ENCODE measurements at places on chromosomes 7 and 10. TPM values are rescaled to one million over a fixed set of nuclear protein-coding genes. Genes with fewer than 3 reads are reported as not detected.

DNA sequence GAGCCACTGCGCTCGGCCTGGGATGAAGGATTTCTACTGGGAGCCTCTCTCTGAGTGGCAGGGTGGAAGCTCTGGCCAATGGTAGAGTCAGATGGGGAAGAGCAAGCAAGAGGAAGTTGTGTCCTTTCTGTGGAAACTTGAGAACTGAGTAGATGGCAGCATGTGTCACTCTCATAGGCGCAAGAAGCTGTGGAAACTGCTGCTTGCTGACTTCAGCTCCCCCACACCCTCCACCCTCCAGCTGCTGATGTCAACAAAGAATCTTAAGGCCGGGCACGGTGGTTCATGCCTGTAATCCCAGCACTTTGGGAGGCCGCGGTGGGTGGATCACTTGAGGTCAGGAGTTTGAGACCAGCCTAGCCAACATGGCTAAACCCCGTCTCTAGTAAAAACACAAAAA, 39.8 kb upstream of the SRGN start:
- DNase-seq: no peak

DNA sequence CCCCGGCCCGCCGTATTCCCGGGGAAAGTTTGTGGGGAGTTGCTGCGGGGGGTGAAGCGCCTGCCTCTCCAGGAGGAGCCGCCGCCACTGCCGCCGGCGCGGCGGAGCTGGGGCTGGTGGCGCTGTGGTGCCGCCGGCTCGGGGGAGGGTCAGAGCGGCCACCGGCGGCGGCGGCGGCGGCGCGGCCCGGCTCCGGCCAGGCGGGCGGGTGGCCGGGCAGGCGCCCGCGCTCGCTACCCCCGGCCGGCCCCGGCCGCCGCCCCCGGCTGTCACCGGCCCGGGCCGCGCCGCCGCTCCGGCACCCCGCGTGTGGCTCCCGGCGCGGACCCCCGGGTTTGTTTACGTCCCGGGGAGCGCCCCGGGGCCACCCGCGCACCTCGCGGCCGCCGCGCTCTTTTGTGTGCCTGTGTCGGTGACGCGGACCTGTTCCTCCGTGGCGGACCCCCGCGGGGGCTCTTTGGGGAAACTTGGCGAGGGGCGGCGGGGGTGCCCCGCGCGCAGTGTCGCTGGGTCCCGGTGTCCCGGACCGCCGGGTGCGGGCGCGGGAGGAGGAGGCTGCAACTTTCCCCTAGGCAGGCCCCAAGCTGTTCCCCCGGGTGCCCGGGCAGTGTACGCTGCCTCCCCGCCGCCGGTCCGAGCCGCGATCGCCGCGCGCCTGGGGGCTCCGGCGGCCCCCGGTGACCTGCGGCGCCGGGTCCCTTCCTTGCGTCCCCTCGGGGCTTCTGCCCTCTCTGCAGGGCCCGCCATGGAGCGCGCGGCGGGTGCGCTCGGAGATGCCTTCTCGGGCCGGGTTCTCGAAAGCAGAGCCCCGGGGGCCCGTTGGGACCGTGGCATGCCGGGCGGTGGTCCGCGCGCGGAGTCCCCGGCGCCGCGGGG, 593 bp upstream of the CUX1 start:
- no peak for DNase-seq

DNA sequence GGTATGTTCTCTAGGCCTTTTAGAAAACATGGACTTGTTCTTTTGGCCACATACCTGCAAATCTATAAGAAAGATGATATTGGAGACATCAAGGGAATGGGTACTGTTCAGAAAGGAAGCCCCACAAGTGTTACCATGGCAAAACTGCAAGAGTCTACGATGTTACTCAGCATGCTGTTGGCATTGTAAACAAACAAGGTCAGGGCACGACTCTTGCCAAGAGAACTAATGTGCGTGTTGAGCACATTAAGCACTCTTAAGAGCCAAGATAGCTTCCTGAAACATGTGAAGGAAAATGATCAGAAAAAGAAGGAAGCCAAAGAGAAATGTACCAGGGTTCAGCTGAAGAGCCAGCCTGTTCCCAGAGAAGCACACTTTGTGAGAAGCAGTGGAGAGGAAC, 37.1 kb downstream of the SDK1 start:
- DNase-seq: no peak

DNA sequence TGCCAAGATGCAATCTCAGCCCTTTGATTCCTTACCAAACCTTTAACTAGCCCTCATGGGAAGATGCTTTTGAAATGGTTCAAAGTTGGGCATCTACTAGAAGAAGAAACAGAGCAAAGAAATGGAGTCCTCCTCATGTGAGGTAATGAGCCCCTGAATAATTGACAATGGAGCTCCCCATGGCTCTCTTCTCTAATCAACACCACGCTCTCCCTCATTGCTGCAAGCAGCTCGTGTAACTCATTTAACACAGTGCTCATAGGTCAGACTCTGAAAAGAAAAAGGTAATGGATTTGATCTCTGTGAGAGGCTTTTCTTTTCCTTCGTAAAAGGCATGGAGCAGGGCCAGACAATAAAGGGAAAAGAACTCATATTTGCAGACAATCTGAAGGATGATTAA, 312.8 kb downstream of the PHTF2 start:
- no peak for DNase-seq

GRCh38 chr7:80830584-80831285, 88.1 kb downstream of the SEMA3C start:
- DNase-seq: no peak

DNA sequence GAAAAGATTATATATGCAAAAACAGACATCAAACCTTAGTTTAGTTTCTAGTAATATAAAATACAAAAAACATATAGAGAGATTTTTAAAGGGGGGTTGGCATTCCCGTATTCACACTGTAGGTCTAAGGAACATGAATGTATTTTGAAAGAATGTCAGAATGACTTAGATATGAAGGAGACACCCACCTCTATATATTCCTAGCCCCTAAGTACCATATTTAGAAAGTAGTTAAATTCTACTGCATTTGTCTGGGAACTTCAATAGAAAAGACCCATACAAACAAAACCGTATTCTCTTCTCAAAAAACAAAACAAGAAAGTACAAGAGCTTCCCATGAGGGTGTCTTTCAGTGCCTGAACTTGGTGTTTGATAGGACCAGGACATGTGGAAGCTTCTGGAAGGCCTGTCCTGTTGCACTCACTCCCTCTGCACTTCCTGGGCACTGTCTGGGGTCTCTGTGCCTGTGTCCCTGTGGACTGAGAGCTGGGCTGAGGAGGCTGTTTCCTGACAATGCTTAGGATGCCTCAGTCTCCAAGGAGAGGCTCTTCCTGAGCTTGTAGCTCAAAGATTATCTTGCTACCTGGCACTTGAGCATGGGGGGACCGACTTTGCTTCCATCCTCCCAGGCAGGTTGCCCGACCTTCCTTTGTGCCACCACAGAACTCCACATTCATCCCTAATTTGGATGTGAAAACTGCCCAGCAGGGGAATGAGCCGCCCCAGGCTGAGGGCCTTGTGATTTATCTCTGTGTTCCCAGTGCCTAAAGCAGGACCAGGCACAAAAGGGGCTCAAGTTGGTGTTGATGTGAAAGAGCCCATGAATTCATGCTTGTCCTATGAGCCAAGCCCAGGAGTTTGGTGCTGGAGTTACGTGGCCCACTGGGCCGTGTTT, 44.4 kb upstream of the KLF6 start:
- no peak for DNase-seq

GRCh38 chr7:7653593-7654187, 13.1 kb downstream of the UMAD1 start:
- no peak for DNase-seq

GRCh38 chr7:142585425-142585824, 163.8 kb upstream of the PRSS1 start:
- DNase-seq: no peak

DNA sequence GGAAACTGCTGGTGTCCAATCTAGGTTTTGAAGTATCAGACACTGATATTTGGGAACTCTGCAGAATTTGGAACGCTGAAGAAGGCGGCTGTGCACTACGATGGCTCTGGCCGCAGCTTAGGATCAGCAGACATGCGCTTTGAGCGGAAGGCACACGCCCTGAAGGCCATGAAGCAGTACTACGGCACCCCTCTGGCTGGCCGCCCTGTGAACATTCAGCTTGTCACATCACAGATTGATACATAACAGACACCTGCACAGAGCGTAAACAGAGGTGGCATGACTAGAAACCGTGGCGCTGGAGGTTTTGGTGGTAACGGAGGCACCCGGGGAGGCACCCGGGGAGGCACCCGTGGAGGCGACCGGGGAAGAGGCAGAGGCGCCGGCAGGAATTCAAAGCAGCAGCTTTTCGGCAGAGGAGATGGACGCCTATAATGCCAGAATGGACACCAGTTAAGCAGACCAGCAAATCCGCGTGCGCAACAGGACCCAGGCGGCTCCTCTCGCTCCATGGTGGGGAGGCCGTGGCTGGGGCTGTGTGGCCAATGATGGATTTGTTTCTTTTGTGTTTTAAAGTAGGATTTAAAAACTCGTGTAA, 22.2 kb upstream of the CCL24 start:
- DNase-seq: no peak

DNA sequence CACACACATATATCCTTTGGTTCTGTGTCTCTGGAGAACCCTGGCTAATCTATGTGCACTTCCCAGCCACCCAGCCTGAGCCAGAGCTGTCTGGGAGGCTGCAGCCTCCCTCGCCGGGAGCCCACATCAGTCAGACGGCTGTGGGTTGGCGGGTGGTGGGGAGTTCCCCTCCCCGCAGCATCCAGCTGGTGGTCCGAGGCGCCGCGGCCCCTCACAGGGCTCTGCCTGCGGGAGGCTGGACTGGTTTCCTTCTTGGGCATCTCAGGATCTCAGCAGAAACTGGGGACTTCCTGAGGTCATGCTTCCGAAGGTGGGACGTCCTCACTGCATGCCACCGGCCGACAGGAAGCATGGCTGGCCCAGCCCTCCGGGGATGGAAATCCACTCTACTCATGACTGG, 22.0 kb upstream of the PSMG3 start:
- no peak for DNase-seq

DNA sequence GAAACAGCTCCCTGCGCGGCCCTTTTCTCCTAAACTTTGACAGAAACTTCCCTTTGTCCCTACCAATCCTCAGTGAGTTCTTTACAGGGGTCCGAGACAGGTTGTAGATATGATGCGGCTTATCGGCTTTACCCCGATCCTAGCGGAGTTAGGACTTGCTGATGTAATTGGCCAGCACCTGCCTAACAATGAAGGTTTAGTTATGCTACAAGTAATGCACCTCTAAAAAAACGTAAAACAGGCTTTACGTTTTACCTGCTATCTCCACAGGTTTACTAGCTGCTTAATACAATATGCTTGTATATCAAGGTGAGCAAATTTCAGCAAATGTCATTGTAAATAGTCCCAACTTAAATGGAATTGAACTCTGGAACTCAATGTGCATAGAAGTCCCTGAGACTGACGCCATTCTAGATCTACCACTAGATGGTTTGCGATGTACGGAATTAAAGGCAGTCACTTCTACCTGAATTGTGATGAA, 697 bp upstream of the SNX13 start:
- peak; percentile 4 for DNase-seq

- no peak for DNase-seq
Observed at GRCh38 chr7:1662767-1663166, 7.3 kb upstream of the ELFN1 start.

DNA sequence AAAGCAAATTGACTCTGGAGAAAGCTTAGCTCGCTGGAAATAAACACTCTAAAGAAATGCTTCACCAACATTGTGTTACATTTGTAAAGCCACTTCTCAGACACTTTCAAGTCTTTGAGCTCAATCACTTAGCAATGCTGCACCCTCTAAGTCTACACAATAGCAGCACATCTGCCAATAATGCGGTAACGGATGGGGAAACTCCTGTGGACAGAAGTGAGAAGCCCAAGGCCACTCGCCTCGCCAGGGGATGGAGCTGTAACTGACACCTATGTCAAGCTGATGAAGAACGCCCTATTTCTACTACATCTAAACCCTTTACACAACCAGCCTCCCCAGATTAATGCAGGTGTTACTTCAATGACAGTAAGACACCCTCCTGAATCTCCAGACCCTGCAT, 167.7 kb downstream of the SFMBT2 start:
- DNase-seq: no peak

GRCh38 chr10:31064348-31064747, 32.7 kb upstream of the ZNF438 start:
- DNase-seq: peak; percentile 80

- no peak for DNase-seq
Observed at GRCh38 chr10:126932516-126932915, 27.3 kb downstream of the DOCK1 start.

DNA sequence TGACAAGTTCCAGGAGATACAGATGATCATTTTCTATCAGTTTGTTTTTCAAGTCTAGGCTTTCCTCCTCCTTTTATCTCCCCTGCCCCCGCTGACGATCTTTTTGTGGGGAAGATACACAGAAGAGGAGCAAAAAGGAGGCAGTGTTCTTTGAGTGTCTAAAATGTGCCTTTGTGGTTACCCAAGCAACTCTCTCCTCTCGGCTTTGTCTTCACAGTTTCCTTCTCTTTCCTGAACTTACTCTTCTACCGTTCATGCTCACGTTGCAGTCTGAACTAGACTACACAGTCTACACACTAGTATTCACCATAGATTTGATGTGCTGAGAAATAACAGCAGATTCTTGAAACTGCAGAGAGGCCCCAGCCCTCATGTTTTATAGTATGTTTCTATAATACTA, 23.6 kb downstream of the CEP41 start:
- no peak for DNase-seq

DNA sequence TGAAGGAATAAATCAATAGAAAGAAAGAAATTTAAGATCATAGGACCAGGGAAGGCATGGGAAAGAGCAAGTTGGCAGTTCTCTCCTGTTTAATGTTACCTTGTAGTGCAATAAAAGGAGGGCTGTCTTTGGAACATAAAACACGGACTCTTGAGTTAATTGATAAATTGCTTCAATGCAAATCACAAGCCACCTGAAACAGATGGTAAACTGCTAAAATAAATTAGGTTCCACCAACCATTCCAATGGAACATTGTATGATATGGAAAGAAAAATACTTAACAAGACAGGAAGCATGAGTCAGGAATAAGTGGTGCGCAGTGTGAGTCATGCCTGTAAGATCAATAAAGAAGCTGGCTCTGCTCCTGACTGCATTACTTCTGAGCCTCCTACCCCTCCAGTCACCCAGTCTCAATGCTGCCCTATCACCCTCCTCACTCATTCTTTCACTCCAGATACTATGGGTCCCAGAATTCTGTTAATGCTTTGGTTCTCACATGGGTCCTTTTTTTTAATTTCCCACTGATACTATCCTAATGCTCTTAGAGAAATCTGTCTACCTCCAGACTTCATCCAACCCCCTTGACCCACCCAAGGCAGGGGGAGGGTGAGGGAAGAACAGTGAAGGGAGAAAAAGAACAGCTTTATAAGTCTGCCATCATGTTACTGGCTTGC, 78.9 kb downstream of the LRRC17 start:
- peak; percentile 53 for DNase-seq

CRPPA gene
- polyA plus RNA-seq: 4.6 TPM

HSPB1 gene
- polyA plus RNA-seq: 552 TPM

FAM131B gene
- polyA plus RNA-seq: 2.0 TPM

CCDC71L gene
- polyA plus RNA-seq: 4.3 TPM

MBLAC1 gene
- 0.37 TPM for polyA plus RNA-seq

PNLIPRP3 gene
- polyA plus RNA-seq: not detected

FAM204A gene
- polyA plus RNA-seq: 39.7 TPM

TET1 gene
- 11.3 TPM for polyA plus RNA-seq

HBP1 gene
- not detected for polyA plus RNA-seq

FAM241B gene
- polyA plus RNA-seq: not detected

PLPP4 gene
- not detected for polyA plus RNA-seq

OR6B1 gene
- polyA plus RNA-seq: not detected

Data from muscle of arm (tissue), 14 donors.